ENCODE measurements at places on chromosomes 6 and 20. TPM values are rescaled to one million over a fixed set of nuclear protein-coding genes. Genes with fewer than 3 reads are reported as not detected.

The EFCAB8 gene
- not detected for polyA plus RNA-seq

The GGTLC1 gene
- polyA plus RNA-seq, result not detected

The BPIFA1 gene
- polyA plus RNA-seq, result not detected

The HCK gene
- polyA plus RNA-seq, result not detected

The RNF144B gene
- 0.60 TPM for polyA plus RNA-seq

The ARMC12 gene
- 2.3 TPM for polyA plus RNA-seq

The CRISP3 gene
- not detected for polyA plus RNA-seq

The LGSN gene
- polyA plus RNA-seq, result not detected

The CDKAL1 gene
- 19.3 TPM for polyA plus RNA-seq

The PCK1 gene
- not detected for polyA plus RNA-seq

The HRH3 gene
- not detected for polyA plus RNA-seq

The MYB gene
- polyA plus RNA-seq, result 0.51 TPM

All from cardiac muscle cell (in vitro differentiated cells and primary cell).